ENCODE measurements at places on chromosomes 1 and 21. TPM values are rescaled to one million over a fixed set of nuclear protein-coding genes. Genes with fewer than 3 reads are reported as not detected.

The ZNF669 gene
- total RNA-seq, result 20.8 TPM

The TSTD1 gene
- 94.4 TPM for total RNA-seq

GRCh38 chr1:5571861-5572401, 420.3 kb downstream of the NPHP4 start:
- no peak overlapping the region for H3K27ac ChIP-seq
- no peaks in the 10 kb centered on the region for H3K4me1 ChIP-seq
- H3K4me3 ChIP-seq, result no peak overlapping the region
- no peaks in the 10 kb centered on the region for H3K36me3 ChIP-seq

DNA sequence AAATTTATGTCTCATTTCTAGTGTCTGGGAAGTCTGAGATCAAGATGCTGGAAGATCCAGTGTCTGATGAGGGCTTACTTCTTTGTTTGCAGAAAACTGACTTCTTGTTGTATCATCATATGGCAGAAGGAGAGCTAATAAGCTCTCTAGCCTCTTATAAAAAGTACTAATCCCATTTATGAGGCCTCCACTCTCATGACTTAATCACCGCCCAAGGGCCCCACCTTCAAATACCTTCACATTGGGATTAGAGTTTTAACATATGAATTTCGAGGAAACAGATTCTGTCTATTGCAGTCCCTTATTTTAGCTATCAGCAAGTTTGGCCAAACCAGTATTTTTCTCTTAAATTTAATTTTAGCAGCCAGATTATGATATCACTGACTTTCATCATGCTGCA, 150.2 kb upstream of the TMPRSS15 start:
- no peak for DNase-seq
- no peak overlapping the region for H3K27ac ChIP-seq
- no peaks in the 10 kb centered on the region for H3K36me3 ChIP-seq
- no peak overlapping the region for H3K4me3 ChIP-seq

- peaks cover 2% of the 10 kb centered on the region for H3K36me3 ChIP-seq
- H3K4me3 ChIP-seq, result peak overlapping the region; percentile 76
- DNase-seq, result no peak
- no peak overlapping the region for H3K27ac ChIP-seq
Observed at GRCh38 chr1:112675728-112676381, 1.4 kb downstream of the MOV10 start.

DNA sequence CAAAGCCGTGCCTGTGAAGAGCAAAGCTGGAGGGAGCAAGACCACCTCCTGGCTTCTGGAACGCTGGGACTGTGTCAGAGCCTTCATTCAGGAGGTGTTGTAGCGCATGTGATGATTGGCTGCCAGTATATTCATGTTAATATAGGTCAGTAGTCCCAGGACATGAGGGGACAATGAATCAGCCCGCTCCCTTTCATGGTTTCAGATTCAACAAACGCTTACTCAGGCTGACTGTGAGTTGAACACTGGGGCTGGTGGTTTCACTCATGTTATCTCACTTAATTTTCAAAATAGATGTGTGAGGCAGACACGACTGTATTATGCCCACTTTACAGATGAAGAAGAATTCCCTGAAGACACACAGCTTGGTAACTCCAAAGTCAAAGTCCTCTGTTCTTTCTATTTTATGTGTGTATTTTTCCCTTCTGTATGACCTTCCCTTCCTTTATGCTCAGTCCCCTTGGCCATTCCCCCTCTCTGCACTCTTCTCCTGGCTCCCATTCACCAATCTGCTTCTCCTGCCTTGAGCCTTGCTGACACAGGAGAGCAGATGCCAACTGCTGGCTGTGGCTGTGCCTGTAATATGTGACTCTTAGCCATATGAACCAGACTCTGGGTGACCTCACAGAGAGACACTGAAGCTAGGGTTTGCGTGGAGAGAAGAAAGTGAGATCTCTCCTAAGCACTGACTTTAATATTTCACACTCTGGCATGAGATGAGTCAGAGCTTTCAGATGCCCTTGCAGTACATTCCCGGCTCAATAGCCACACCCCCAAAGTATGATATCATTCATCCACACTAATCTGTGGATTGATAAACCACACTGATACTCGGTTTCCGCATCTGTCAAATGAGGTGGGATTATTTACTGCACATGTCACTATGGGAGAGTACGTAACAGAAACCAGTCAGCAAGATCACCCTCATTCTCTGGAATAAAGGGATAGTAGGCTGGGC, 31.4 kb upstream of the KIRREL1 start:
- peaks cover 3% of the 10 kb centered on the region for H3K4me1 ChIP-seq
- no peaks in the 10 kb centered on the region for H3K36me3 ChIP-seq
- no peak for DNase-seq
- H3K4me3 ChIP-seq, result no peak overlapping the region

DNA sequence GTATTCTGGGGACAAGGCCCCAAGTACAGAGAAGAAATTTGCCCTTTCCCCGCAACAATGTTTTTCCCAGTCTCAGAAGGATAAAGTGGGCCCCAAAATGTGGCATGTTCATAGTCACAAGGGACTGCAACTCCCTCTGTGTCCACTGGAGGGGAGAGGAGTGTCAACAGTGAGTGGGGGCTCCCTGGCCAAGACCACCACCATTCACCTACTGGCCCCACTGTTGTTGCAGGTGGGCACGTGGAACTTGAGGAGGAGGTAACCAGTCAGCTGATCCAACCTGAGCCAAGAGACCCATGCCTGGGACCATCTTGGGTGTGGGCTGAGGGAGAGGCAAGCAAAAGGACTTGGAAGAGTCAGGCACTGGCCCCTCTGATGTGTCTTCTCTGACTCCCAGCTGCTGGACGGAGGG, 777 bp downstream of the NUDT17 start:
- no peaks in the 10 kb centered on the region for H3K27me3 ChIP-seq
- H3K27ac ChIP-seq, result peak overlapping the region; percentile 76
- peaks cover 24% of the 10 kb centered on the region for H3K4me1 ChIP-seq

GRCh38 chr1:174995121-174995520, 4.6 kb upstream of the CACYBP start:
- H3K27me3 ChIP-seq, result no peaks in the 10 kb centered on the region
- H3K4me3 ChIP-seq, result no peak overlapping the region
- peaks cover 18% of the 10 kb centered on the region for H3K4me1 ChIP-seq
- peaks cover 6% of the 10 kb centered on the region for H3K36me3 ChIP-seq
- no peak for DNase-seq
- no peak overlapping the region for H3K27ac ChIP-seq

Measured in B cell (primary cell).